ENCODE measurements at places on chromosomes 16 and 17.

GRCh38 chr17:68455901-68456338 is 1.4 kb downstream of the WIPI1 start:
- DNase-seq: no peak

DNA sequence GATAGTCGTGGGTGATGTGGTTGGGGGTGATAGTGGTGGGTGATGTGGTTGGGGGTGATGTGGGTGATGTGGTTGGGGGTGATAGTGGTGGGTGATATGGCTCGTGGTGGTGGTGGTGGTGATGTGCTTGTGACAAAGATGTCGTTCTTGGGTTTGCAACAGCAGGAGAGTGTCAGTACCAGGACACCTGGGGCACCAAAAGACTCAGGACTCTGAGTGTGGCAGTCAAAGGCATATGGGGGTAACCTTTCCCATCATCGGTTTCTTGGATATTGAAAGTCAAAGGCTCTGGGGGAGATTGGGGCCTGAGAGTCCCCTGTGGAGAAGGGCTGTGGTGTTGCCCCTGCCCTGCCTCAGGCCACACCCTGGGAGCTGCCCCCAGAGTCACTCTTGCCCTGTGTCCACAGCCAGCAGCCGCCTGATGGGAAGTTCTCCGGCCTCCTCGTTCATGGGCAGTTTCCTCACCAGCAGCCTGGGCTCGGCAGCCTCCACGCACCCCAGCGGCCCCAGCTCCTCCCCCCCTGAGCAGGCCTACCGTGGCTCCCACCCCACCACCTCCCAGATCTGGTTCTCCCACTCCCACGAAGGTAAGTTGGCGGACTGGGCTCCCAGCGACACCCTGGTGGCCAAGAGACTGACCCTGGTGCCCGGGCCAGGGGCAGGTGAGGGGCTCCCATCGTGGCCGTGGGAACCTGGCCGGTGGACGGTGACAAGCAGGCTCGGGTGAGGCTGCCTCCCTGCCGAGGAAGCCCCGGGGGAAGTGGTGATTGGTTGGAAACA is 31.3 kb downstream of the BAHCC1 start:
- DNase-seq: no peak

DNA sequence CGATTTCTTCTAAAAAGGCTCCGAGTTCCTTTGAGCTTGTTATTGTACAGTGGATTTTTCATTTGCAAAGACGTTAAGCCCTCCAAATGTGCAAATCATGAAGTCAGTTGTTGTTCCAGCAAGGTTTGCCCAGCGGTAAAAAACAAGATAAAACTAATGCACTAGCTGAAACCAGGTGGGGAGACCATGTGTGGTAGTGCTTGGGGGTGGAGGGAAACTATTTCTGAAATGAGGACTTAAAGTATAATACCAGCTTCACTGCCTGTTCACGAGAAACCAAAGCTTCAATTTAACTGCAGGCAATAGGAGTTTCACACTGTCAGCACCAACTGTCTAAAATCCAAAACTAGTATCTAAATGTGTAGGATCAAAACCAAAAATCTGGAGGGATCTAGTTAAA is 22.3 kb downstream of the SMARCE1 start:
- DNase-seq: no peak

DNA sequence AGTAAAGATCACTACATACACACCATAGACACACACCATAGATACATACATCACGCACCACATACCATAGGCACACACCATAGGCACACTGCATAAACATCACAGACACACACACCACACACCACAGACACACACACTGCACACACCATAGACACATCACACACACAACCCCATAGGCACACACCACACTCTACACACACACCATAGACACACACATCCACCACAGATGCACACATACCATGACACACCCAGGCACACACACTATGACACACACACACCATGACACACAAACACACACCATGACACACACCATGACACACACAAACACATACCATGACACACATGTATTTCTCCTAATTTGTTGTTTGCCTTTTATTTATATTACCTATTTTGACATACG is 14.1 kb downstream of the TBC1D16 start:
- no peak for DNase-seq

- DNase-seq: no peak
These were observed 195.3 kb downstream of the STX8 start for GRCh38 chr17:9380361-9380760.

DNA sequence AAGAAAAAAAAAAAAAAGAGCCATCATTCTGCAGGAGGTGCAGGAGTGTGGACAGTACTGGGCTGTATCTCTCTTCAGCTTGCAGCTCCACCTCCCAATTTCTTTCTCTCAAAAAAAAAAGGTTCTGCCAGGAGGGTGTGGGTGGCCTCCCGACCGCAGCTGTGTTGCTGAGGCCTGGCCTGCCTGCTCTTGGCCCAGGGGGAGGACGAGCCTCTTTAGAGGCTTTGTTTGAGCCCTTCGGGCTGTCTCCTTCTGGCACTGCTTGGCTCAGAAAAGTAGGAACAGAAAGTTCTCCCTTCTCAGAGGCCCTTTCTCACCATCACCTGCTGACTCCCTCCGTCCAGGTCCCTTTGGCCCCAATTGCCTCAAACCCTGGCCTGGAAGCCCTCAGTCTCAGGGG is 22.2 kb upstream of the C17orf107 start:
- DNase-seq: no peak

GRCh38 chr16:16075488-16076422 is 126.3 kb downstream of the ABCC1 start:
- no peak for DNase-seq

- no peak for DNase-seq
These were observed 281.0 kb downstream of the FTO start for GRCh38 chr16:53984936-53985335.

DNA sequence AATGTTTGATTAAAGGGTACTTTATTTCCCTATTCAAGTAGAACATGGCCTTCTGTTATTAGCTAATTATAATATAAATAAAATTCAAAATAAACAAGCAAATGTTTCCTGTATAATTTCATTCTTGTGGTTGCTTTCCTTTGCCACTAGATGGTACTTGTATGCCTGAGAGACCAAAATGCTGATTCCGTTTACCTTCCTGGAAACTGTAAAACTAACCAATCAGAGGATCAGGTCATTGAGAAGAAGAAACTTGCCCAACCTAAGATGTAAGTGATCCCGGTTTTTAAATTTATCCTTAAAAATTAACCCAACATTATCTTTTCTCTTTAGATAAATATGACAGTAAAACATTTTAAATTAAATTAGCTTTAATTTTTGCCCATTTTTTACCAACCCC is 8.1 kb upstream of the ABCA5 start:
- no peak for DNase-seq

GRCh38 chr16:60318486-60318885 is 1584.4 kb upstream of the GOT2 start:
- DNase-seq: no peak

- no peak for DNase-seq
These were observed 3.1 kb downstream of the TEX2 start for GRCh38 chr17:64259922-64260321.

- DNase-seq: no peak
These were observed 123.0 kb upstream of the RBFOX1 start for GRCh38 chr16:7209598-7209997.

GRCh38 chr16:22016927-22017326 is 9.0 kb downstream of the MOSMO start:
- no peak for DNase-seq

DNA sequence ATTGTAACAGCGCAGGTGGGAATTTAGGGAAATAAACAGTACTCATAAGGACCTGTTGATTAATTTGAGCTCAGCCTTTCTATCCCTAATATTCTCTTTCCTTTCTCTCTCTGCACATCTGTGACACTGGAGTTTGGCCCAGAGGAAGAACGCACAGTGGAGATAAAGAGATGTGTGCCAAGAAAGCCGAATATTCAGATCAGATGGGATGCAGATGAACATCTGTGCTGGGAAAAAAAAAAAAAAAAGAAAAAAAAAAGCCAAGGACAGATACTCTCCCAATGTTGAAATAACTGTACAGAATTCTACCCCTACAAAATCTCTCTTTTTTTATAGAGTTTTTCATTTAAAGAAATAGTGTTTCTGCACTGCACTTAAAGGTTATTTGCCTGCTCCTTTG is 485.4 kb downstream of the KCNJ2 start:
- no peak for DNase-seq

DNA sequence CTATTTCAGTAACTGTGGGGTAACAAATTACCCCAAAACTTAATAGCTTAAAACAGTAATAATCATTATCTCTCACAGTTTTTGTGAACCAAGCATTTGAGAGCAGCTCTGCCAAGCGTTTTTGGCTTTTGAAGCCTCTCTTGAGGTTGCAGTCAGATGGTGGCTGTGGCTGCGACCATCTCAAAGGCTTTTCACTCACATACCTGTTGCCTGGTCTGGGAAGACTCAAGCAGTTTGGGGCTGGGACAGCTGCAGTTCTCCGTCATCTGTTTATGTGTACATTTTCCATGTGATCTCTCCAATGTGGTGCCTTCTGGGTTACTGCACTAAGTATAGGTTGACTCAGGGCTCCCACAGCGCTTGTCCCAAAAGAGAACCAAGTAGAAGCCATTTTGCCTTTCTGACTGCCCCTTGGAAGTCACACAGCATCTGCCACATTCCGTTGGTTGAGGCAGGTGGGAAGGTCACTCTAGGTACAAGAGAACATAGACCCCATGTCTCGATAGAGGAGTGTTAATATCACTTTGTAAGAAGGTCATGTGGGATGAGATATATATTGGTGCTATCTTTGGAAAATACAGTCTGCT is 49.6 kb downstream of the LDHD start:
- DNase-seq: no peak

DNA sequence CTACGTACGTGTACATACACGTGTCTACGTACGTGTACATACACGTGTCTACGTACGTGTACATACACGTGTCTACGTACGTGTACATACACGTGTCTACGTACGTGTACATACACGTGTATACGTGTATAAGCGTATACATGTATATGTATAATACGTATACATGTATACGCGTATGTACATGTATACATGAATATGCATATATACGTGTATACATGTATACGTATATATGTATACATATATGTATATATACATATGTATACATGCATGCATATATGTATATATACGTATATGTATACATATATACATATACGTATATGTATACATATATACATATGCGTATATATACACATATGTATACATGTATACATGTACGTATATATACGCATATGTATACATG is 22.2 kb upstream of the PYY start:
- no peak for DNase-seq

GRCh38 chr16:69762814-69763598 is 874 bp downstream of the WWP2 start:
- DNase-seq: no peak

DNA sequence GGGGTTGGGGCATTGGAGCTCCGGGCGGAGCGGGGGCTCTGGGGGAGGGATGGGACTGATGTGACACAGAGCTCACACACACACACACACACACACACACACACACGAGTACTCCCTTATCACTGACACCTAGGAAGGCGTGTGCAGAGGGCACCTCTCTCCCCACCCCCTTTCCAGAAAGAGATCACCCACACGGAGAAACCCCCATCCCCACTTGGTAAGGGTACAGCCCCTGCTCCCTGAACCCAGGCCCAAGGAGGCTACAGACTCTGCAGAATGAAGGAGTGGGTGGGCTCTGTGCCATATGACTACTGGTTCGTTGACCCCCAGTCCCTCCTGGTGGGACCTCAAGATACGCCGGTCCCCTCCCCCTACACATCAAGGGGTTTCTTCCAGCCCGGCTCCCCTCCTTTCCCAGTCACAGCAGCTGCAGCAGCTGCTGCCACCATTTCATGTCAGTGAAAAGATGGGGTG is 8.7 kb upstream of the ARHGAP23 start:
- no peak for DNase-seq

DNA sequence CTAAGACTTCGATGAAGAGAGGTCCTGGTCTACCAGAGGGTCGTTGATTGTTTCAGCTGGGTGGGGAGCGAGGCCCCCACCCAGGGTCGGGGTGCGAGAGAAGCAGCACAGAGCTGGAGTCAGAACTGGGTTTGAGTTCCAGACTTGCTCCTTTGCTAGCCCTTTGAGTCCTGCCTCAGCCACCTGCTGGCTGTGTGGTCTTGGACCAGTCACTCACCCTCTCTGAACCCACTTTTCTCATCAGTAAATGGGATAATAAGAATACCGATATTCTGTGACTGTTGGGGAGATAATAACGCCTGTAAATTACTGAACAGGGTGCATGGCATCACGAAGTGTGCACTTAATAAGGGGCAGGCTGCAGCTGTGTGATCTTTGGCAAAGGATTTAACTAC is 427 bp upstream of the MMP28 start:
- DNase-seq: no peak

- DNase-seq: no peak
These were observed 20.5 kb downstream of the TANC2 start for GRCh38 chr17:62986549-62986948.

GRCh38 chr17:52027081-52027480 is 131.4 kb downstream of the CA10 start:
- DNase-seq: no peak

DNA sequence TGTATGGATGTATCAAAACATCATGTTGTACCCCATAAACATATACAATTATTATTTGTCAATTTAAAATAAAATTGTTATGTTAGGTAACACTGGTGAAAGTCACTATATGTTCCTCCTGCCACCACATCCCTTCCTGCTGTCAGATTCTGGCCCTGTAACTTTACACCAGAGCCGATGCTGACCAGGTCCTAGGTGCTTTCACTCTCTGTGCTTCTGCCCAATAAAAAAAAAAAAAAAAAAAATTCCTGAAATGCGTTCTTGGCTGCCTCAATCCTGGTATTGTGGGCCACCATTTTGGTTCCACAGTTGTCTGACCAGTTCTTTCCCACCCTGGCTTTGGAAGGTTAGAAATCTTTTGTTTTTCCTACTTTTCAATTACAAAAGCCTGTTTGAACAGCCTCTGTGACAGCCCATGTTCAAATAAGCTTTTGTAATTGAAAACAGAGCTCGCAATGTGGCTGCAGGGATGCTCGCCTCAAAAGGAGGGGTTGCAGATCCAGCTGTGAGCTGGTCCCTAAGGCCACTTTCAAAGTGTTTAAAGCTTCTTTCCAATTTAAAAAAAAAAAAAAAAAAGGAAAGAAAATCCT is 831.0 kb upstream of the EEF2KMT start:
- no peak for DNase-seq

DNA sequence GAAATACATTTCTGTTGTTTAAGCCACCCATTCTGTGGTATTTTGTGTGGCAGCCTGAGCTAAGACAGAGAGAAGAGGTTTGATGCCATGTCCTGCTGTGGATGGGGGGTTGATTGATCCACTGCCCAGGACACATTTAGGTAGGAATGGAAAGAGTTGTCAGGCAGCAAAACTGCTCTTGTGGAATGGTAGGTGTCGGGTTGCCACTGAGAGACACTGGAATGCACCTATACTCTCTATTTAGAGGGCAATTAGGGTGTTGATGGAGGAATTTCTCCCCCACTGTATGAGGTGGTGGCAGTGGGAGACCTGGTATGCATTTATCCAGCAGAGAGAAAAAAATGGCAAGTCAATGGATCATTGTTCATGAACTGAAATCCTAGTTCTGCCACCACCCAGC is 30.9 kb downstream of the CBLN1 start:
- no peak for DNase-seq
